ENCODE measurements at places on chromosomes 2 and 18.

GRCh38 chr2:176902454-176902853 is 310.1 kb upstream of the HNRNPA3 start:
- DNase-seq = no peak

DNA sequence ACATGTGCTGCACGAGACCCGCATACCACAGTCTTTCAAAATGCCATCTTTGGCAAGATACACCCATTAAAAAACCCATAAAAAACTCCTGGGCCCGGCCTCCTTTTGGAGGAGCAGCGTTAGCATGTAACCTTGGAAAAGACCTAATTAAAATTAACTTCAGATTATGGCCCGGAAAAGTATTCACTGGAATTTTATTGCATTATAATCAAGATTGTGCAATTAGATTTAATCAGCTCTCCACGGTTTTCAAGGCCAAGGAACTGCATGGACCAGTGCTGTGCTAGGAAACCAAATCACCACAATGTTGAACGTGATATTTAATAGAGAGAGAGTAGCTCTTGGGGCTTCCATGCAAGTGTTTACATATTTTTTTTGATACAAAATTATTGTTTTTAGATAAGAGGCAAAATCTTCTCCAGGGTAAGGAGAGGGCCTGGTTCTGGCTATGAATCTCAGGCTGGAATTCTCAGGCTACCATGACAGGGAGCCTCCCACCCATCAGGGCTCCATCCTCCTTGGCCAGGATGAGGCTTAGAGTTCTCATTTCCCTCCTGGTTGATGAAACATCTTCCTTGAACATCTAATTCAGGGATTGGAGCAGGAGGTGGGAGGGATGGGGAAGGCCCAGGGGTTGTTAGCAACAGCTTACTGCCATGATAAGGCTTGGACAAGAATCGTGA is 82.0 kb upstream of the TTC39C start:
- no peak for DNase-seq

GRCh38 chr2:235911633-235912233 is 256.5 kb downstream of the GBX2 start:
- no peak for DNase-seq

GRCh38 chr2:189870381-189871085 is 86.3 kb downstream of the PMS1 start:
- DNase-seq = no peak

DNA sequence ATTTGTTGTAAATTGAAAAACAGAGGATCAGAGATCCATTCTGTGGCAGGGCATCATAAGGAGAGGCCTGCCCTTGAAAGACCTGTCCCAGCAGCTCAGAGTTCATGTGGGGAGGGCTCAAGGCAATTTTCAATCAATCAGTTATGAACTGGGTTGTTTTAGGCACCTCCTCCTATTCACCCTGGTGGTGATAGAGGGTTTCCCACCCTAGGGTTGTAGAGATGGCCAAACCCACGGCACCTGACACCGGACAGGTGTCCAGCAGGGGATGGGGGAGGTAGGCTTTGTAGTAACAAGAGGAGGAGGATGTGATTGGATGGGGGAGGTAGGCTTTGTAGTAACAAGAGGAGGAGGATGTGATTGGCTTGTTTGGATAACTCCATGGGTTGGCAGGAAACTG is 205.7 kb downstream of the SOCS6 start:
- no peak for DNase-seq

GRCh38 chr2:24209389-24210105 is 34.7 kb downstream of the FAM228A start:
- no peak for DNase-seq

DNA sequence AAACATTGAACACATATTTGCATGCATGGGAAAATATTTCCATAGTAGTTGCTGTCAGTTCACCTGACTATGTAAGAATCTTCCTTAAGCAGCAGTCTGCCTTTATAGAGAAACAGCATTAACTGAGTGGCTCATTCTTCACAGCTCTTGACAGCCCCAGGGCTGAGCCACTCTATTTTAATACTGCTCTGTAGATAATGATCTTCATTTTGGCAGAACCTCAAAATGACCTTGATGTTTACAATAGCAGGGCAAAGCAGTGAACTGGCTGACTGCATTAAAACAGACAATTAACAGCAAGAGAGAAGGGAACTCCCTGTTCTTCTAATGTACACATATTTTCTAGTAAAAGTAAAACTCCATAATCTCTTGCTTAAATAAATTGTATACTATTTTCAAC is 580.6 kb upstream of the SOX11 start:
- no peak for DNase-seq

DNA sequence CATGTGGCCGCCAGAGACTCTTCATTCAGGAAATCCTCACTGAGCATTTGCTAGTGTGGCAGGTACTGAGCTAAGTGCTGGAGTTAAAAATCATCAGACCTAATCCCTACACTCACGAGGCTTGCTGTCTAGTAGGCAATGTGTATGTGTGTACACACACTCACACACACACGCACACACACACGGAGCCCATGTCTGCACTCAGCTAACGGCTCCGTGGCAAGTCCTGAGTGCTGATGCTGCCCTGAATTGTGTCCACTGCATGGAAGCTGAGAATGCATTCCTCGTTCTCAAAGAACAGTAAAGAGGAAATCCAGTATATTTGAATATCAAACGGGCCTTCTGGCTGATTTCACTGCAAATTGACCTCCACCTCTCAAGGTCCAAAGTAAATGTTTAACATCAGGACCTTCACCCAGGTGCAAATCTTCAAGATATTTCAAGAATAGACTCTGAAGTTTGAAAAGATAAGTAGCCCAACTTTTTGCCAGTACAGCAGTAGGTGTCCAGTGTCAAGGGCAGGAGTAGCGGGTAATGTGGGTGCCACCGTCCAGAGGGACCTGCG is 136.1 kb upstream of the TTC39C start:
- no peak for DNase-seq

- DNase-seq = no peak
Measured at GRCh38 chr2:2238726-2239269, 92.3 kb downstream of the MYT1L start.

- no peak for DNase-seq
Measured at GRCh38 chr2:12074126-12074844, 327.9 kb downstream of the LPIN1 start.

- no peak for DNase-seq
Measured at GRCh38 chr2:158006961-158007719, 94.5 kb upstream of the UPP2 start.

- DNase-seq = no peak
Measured at GRCh38 chr2:177363332-177363731, 29.2 kb upstream of the AGPS start.
